ENCODE measurements at places on chromosomes 7 and 10.

- no peak for DNase-seq
Measured at GRCh38 chr10:70354556-70354955, 27.9 kb downstream of the LRRC20 start.

- no peak for DNase-seq
Measured at GRCh38 chr7:115910541-115911164, 119.9 kb downstream of the TFEC start.

DNA sequence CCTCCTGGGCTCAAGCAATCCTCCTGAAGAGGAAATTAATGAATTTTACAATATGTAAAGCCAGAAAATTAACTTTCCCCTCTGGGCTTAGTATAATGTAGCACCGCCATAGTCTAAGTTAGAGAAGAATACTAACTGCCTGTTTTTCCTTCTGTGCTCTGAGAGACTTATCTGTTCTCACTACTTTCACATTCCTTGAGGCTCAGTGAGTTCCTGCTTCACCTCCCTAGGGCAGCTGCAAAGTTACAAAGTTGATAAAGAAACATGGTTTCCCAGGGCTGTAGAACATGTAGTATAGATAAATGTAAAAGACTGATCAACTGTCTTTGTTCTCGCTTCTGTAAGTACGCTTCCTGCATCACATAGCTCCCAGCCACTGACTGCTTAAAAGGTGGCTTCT, 16.0 kb upstream of the OLAH start:
- DNase-seq, result no peak

- DNase-seq, result no peak
Measured at GRCh38 chr10:33355274-33355673, 20.8 kb upstream of the NRP1 start.

- DNase-seq, result no peak
Measured at GRCh38 chr10:129028451-129028850, 438.6 kb upstream of the MGMT start.

Data from T-helper 1 cell (primary cell).